ENCODE measurements at places on chromosomes 1 and 21.

DNA sequence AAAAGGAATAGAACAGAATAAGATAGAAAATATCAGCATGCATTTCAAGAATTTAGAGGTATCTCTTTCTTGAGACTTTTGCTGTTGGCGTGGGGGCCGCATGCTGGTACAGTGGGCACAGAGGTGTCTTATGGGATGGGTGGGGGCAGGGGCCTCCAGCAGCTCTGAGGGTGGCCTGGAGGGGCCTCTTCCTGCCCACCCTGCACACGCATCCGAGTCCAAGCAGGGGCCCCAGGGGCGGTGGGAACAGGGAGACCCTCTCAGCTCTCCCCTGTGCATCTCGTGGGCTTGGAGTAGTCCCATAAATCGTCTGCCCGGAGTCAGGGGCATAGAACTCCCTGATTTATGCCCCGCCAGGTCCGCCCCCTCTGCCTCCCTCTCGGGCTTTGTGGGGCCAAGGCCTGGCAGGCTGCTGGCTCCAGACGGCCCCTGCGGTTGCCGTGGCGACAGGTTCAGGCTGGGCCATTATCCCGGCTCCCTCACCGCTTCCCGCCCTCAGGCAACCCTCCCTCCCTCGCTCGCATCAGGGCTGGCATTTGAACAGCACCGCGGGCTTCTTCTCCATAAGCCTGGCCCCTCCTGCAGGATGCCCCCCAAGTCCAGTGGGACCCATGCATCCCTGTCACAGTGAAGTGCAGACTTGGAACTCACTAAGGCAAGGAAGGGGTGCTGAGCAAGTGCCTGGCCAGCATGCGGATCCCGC is 133.2 kb upstream of the ZBTB40 start:
- DNase-seq, result no peak

DNA sequence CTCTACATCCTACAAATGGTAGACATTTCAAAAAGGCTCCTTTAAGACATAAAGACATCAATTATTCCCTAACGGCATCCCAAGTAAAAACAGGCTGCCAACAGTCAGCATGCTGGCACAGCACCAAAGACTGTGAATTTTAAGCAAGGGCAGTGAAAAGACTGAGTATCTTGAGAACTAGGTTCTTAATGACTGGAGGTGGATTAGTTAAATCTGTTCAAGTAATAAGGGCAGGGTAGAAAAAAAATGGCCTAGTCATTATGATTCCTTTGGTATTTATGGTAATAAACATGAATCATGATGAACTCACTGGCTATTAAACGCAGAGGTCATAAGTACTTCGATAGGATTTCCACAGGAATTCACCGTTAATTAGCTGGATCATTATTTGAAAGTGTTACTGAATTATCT is 75.2 kb downstream of the KIFAP3 start:
- DNase-seq, result no peak

DNA sequence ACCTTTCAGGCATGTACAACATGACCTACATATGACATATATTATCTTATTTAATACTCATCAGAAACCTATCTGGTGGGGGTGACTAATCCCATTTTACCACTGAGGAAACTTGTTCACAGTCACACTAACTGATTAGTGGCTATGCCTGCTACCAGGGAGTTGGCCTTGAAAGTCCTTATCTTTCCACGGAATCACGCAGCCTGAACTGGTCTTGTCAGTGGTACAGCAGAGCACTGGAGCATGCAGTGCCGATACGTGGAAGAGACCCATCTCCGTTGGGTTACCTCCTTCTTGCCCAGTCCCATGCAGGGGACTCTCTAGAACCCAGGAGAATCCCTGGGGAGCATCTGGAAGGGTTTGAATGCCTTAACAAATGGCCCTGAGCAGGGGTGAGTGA is 8.2 kb downstream of the HSD3B1 start:
- DNase-seq, result no peak

GRCh38 chr1:172255223-172255560 is 165.3 kb upstream of the C1orf105 start:
- DNase-seq, result no peak

GRCh38 chr1:109105881-109106280 is 8.0 kb upstream of the ELAPOR1 start:
- no peak for DNase-seq

DNA sequence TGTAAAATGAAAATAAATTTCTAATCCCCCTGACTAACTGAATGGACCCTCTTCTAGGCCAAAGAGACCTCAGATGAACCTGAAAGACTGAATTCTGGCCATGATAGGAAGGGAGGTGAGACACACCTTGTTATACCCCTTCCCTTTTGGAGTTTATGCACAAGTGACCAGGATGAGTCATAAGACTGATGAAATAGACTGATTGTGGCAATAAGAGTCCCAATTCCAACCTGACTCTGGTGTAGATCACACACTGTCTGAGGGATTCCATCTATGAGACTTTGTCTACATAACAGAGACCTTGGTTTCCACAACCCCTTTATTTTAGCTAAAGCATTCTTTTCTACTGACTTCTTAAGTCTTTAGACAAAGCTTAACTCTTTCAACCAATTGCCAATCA is 13.5 kb upstream of the OR2G2 start:
- DNase-seq, result no peak
